ENCODE measurements at places on chromosomes 4 and X.

- DNase-seq = no peak
Measured at GRCh38 chr4:146592019-146592418, 46.7 kb upstream of the POU4F2 start.

DNA sequence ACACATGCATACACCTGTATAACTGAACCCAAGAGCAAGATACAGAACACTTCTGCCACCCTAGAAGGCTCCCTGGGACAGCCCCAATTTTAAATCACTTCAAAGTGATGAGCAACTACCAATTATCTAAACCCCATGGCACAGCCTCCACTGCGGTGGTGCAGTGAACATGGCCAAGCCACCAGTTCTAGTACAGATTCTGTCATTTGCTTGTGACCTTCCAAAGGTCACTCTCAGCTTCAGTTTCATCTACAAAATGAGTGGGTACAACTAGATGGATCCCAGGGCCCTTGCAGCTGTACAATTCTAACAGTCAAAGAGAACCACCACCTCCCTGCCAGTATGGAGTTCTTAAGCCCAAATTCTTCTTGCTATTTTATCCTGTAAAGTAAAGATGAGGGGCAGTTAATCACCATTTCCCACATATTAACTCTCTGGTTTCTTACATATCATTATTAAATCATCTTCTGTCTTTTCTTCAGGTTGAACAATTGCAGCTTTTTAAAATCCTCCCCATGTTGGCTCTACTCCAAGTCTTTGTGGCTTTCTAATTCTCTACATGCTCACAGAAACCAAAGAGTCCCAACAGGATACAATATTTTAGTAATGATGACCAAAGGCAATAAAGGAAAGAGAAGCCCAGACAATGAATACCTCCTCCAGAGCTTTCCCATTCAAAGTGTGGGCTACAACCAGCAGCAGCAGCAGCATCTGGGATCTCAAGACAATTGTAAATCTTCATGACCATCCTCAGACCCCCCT lies 39.0 kb upstream of the GPM6B start:
- no peak for DNase-seq

- peak; percentile 85 for DNase-seq
Measured at GRCh38 chr4:42282081-42282901, 115.0 kb upstream of the SHISA3 start.

DNA sequence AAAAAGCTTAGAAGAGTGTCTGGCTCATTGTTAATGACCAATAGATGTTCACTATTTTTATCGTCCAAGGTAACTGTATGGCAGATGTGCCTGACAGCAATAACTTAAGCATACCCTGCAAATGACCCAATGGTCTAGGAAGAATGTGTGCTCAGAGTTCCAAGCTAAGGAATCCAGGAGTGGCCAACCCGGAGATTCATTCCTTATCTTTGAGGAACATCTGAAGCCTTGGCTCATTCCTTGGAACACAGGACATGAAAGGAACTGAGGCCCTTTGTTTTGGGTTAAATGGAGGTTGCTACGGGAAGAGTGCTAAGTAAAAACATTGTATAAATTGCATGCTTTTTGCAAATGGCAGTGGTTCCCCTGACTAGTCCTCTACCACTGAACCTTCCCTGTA lies 38.9 kb upstream of the EFNB1 start:
- no peak for DNase-seq

GRCh38 chr4:165782623-165783022 lies 90.4 kb upstream of the TLL1 start:
- no peak for DNase-seq
